ENCODE measurements at places on chromosomes 16 and 17.

GRCh38 chr17:7043182-7043496 lies 753 bp downstream of the SLC16A11 start:
- DNase-seq: no peak

DNA sequence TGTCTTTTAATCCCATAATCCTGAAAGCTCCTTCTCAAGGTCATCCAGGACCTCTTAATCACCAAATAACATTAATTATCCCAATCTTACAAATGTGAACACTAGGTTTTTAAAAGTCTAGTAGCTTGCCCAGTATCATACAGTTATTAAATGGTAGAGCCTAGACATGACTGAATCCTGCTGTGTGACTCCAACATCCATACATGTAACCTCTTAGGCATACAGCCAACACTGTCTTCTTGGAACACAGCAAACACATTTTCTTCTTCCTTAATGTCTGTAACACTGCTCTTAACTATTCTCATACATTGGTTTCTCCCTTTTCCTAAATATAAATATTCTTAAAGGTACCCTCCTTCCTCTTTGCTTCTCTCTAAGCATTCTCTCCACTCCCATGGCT lies 13.7 kb downstream of the BRIP1 start:
- DNase-seq: peak; percentile 17

GRCh38 chr16:12436201-12436657 lies 367.5 kb downstream of the CPPED1 start:
- no peak for DNase-seq

DNA sequence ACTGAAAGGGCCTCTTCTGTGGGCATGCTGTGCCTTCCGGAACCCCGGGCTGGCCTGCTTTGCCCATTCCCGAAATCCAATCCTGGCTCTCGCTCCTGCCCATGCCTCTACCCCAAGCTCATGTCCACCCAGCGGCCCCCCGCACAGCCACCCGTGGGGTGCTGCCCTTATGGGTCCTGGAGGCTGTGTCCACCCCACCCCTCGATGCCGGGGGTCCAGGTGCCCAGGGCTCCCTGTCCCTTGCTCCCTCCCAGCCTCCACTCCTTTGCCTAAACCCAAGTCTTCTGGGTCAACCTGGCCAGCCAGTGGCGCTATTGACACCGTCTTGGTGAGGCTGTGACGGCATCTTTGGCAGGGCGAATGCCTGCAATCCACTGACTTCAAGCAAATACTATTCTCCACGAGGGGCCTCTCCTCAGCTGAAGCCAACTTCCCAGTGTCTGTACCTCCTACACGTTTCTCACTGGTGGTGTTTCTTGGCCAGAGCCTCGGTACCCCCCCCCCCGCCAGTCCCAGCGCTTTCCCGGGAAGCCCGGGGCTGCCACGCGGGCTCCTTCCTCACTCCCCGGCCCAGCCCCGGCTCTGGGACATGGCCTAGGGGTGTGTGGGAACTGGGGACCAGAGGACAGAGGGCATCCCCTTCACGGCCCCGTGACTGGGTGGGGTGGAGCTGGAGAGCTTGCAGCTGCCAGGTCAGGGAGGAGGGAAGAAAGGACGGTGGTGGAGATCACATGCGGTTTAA lies 12.2 kb upstream of the DUS1L start:
- DNase-seq: no peak

GRCh38 chr17:57354673-57355072 lies 98.3 kb downstream of the MSI2 start:
- DNase-seq: no peak

DNA sequence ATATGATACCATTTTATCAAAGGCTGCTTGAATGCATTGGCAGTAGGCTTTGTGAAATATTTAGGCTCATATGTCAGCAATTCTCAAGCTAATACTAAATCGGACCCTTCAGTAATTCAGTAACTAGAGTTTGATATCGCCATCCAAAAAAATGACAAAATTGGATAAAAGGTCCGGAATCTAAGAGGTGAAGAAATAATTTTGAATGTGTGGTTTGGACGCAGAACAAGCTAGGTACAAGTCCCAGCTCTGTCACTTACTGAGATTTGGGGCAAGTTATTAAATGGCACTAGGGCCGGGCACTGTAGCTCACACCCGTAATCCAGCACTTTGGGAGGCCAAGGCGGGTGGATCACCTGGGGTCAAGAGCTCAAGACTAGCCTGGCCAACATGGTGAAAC lies 956.5 kb downstream of the CDH11 start:
- no peak for DNase-seq

- DNase-seq: no peak
Measured at GRCh38 chr16:82671741-82672140, 45.0 kb downstream of the CDH13 start.

DNA sequence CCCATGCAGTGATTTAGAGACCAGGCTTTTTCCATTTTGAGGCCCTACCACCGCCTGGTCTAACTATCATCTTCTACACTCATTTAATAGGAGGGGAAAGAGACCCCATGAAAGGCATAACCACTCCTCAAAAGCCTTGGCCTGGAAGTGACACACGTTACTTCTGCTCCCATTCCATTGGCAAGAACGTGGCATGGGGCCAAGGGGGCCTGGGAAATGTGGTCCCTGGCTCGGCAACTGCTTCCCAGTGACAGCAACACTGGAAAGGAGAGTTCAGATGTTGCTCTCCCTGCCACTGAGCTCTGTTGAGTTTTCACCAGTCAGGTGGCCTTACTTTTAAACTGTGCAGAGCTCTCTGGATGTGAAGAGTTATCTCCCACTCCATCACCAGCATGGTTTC lies 45.2 kb upstream of the MAP3K14 start:
- no peak for DNase-seq

GRCh38 chr16:49547448-49547847 lies 173.8 kb downstream of the C16orf78 start:
- DNase-seq: no peak

Data from AG10803 (cell line).